ENCODE measurements at places on chromosomes 12 and 14. TPM values are rescaled to one million over a fixed set of nuclear protein-coding genes. Genes with fewer than 3 reads are reported as not detected.

Gene LRTM2
- total RNA-seq = not detected

Gene LBHD2
- total RNA-seq = 2.7 TPM

Gene LMO3
- 50.6 TPM for total RNA-seq

Gene KRT2
- total RNA-seq = not detected

Gene OLR1
- not detected for total RNA-seq

Gene YEATS4
- total RNA-seq = 24.7 TPM
